Stimulated activated CD4-positive, alpha-beta T cell treated with anti-CD3 and anti-CD28 coated beads, TNF-alpha, amount 100 ng/mL, for 1 hour (primary cell): ENCODE measurements at places on chromosomes 2 and 18.

- DNase-seq: no peak
These were observed 2.4 kb upstream of the VPS54 start for GRCh38 chr2:64021578-64021977.

DNA sequence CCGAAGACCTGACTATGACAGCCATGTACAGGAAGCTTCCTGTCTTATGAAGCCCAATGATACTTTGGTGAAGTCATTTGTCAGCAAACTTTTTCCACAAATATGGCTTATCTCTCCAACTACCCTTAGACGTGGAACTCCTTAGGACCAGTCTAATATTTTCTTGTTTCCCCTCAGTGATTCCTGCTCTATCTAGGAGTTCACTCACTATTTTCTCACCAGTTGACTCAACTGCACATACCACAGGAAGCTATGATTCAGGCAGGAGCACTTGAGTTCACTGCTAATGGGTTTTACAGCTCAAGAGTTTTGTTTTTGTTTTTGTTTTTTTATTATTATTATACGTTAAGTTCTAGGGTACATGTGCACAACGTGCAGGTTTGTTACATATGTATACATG lies 109.3 kb downstream of the ANTXR1 start:
- DNase-seq: no peak

DNA sequence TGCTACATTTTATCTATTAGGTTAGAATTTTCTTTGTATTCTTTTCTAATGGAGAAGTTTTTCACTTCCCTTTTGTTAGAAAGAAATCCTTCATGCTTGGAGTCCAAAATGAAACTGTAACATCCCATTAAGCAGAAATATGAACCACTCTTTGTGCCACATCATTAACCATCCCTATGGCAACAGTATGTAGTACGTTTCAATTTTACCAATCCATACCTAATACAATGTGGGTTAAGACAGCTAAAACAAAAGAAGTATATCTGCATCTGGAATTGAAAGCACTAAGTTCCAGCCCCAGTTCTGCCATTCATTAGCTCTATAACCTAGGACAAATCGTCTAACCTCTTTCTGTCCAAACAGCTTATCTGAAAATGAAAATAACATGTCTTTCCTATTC lies 409.2 kb upstream of the SPHKAP start:
- no peak for DNase-seq

GRCh38 chr2:104975851-104976250 lies 62.0 kb upstream of the MRPS9 start:
- DNase-seq: no peak
